ENCODE measurements at places on chromosomes 5 and 9.

GRCh38 chr5:116912221-116912620 is 337.6 kb upstream of the SEMA6A start:
- no peak for DNase-seq

DNA sequence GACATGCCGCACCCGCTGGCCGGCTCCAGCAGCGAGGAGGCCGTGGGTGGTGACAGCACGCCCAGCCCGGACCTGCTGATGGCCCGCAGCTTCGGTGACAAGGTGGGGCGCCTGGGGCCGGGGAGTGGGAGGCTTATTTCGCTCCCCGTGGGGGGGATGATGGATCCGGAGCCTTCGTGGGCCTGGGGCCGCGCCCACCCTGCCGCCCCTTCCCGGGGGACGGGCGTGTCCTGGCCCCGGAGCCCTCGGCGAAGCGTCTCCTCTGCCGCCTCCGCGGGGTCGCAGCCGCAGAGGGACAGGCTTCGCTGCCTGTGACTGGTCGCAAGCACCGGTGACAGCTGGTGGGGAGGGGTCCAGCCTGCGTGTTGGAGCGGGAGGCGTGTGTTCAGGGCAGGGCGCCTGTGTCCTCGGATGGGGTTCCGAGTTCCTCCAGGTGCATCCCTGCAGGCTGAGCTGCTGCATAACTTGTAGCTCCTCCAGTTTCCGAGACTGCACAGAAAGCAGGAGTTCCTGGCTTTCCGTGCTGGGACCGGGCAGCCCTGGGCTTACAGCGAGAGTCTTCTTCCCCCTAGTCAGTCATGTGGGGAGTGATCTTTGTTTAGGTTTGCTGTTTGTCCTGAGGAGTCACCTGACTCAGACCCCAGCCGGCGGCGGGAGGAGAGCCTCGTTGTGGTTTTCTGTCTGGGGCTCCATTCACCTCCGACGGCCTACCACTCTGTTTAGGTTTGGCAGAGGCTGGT is 666 bp downstream of the SNX30 start:
- peak; percentile 54 for DNase-seq

DNA sequence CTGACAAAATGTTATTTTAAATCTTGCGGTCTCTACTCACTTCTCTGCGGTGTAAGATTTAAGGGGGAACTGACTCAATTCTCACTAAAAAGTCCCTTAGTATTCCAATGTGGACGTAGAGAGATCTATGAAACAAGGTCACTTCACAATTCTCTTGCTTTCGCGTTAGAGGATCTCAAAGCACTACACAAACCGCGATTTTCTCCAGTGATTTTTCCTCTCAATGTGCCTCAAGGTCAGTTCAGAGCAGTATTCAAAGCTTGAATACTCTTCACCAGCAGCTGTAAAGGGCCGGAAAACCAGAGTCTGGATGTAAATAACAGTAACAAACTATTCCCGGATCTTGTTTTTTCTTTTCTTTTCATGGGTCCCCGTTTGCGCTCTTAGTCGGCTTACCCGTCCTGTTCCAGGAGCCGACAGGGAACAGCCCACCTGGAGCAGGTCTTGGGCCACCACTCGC is 128.2 kb downstream of the TMEM161B start:
- DNase-seq, result no peak

- no peak for DNase-seq
Measured at GRCh38 chr5:62581836-62582597, 3.4 kb downstream of the LRRC70 start.

- peak; percentile 53 for DNase-seq
Measured at GRCh38 chr9:132411091-132411508, 1.1 kb downstream of the CFAP77 start.

- no peak for DNase-seq
Measured at GRCh38 chr5:133991171-133991910, 13.4 kb downstream of the VDAC1 start.

DNA sequence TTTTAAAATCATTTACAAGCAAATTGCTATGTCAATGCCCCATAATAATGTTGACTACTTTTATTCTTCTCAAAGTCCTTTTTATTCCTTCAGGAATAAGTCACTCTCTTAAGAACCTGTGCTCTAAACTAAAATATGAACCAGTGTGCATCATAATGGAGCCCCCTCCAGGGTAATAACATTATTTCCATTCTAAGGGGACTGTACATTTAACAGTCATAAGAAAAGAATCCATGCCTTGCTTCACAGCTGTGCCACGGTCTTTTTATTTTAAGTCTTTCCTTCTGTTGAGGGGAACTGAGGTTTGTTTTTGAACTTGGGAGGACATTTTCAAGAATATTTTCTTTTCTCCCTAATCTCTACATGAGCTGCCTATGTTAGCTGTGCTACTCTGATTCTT is 297.6 kb downstream of the MAN2A1 start:
- DNase-seq, result peak; percentile 10

DNA sequence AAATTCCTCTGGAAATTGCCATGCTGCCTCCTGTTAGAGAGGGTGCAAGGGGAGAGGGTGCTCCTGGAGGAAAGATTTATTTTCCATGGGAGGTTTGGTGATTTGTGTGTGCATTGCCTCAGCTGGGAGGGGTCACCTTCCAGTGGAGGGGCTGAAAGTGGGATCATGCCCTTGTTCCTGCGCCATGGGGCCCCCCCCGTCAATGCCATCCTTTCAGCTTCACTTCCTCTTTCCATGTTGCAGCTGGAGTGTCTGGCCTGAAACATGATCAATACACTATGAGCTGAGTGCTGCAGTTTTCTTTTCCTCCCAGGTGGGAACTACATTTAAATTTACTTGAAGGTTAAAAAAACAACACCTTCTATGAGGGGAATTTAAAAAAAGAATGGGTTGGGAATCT is 176.8 kb downstream of the MELK start:
- DNase-seq, result no peak

DNA sequence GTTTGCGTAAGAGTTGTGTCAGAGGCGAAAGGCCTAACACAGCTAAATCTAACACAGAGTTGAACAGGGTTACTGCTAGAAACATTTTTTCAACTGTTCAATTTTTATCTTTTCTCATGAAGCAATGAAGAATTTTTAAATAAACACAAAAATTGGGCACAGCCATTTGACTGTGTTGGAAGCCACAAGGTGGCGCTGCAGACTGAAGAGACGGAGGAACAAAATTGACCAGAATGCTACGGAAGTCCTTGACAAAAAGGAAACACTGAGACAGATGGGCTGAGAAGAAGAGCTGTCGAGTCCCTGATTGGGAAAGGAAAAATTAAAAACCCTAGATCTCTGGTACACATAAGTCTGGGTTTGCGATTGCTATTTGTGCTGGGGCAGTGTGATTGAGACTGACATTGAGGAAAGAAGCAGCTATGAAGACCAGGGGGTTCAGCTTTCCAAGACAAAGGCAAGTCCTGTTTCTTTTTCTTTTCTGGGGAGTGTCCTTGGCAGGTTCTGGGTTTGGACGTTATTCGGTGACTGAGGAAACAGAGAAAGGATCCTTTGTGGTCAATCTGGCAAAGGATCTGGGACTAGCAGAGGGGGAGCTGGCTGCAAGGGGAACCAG is at the start of gene PCDHB9:
PCDHB9 (plus strand) TSS at position 265 of the 616 bp plus-strand sequence; CDS start at position 423, 158 bp downstream.
- peak; percentile 5 for DNase-seq

GRCh38 chr9:69425136-69425801 is 100.3 kb downstream of the ENTREP1 start:
- DNase-seq, result no peak

DNA sequence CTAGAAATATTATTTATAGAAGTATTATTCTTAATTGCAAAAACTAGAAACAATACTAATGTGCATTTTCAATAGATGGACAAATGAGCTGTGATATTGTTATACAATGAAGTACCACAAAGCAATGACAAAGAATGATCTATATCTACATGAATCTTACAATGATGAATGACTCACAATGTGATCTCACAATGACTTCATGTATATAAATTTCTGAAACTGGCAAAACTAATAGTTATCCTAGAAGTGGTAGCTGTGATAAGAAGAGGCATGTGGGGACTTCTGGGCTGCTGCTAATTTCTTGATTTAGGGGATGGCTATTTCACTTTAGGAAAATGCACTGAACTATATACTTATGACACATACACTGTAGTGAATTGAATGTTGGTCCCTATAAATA is 396.0 kb upstream of the ZNF608 start:
- peak; percentile 55 for DNase-seq

- no peak for DNase-seq
Measured at GRCh38 chr9:21976334-21976875, 17.8 kb downstream of the CDKN2A start.

DNA sequence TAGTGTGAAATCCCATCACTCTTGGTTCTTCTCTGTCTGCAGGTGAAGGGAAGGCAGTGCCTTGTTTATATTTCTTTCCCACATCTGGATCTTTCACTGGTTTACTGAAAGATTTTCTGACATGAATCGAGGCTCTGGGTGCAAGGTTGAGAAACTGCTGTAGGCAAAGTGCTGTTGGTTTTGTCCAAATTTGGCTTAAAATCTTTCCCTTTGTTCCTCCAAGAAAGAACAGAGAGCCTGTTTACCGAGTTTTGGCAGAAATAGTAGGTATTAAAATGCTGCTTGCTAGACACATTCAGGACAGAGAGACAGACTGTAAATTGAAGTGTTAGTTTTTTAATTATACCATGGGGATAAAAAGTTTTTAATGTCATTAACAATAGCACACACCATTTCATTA is 21.5 kb downstream of the SKP2 start:
- no peak for DNase-seq

- DNase-seq, result no peak
Measured at GRCh38 chr9:134688661-134689320, 47.2 kb downstream of the COL5A1 start.

DNA sequence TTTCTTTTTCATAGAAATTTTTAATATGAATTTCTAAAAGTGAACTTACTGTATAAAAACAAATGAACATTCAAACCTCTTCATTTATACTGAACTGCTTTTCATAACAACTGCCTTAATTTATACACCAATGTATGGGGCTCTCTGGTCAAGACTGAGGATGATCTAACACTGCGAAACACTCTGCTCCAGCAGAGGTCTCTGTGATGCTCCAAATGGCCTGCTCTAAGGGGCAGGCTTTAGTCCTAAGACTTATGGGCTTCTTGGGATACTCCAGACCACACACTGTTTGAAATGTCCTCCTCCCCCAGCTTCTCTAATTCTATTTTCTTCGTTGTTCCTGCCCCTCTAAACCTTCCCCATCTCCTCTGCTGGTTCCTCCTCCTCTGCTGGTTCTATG is 58.5 kb downstream of the LIFR start:
- peak; percentile 53 for DNase-seq

- no peak for DNase-seq
Measured at GRCh38 chr5:175692235-175692995, 34.5 kb downstream of the HRH2 start.

DNA sequence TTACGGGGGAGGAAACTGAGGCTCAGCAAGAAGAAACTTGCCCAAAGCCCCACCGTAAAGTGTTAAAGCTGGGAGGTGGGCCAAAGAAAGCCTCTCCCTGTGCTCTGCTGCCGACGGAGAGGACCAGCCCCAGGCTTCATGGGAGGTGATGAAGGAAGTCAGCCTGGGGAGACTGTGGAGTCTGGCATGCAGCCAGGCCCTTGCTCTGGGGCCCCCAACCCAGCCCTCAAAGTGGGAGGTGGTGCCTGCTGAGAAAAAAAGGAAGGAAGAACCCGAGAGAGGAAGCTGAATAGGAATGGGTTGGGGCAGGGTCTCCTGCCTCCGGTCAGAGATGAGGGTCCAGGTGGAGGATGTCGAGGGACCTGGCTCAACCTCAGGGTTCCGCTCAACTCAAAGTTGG is 3.8 kb downstream of the RNF44 start:
- no peak for DNase-seq

DNA sequence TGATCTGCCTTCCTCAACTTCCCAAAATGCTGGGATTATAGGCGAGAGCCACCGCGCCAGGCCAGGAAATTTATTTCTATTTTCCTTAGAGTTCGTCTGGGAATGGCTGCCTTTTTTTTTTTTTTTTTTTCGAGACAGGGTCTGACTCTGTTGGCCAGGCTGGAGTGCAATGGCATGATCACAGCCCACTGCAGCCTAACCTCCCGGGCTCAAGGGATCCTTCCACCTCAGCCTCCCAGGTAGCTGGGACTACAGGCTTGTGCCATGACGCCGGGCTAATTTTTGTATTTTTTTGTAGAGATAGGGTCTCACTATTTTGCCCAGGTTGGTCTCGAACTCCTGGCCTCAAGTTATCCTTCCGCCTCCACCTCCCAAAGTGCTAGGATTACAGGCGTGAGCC is 888 bp upstream of the LAMC3 start:
- no peak for DNase-seq

- no peak for DNase-seq
Measured at GRCh38 chr5:75243100-75243499, 6.4 kb upstream of the ANKRD31 start.

GRCh38 chr5:96023518-96023917 is 61.9 kb upstream of the ELL2 start:
- DNase-seq, result peak; percentile 33

GRCh38 chr5:126443374-126443851 is 20.2 kb downstream of the GRAMD2B start:
- DNase-seq, result no peak

DNA sequence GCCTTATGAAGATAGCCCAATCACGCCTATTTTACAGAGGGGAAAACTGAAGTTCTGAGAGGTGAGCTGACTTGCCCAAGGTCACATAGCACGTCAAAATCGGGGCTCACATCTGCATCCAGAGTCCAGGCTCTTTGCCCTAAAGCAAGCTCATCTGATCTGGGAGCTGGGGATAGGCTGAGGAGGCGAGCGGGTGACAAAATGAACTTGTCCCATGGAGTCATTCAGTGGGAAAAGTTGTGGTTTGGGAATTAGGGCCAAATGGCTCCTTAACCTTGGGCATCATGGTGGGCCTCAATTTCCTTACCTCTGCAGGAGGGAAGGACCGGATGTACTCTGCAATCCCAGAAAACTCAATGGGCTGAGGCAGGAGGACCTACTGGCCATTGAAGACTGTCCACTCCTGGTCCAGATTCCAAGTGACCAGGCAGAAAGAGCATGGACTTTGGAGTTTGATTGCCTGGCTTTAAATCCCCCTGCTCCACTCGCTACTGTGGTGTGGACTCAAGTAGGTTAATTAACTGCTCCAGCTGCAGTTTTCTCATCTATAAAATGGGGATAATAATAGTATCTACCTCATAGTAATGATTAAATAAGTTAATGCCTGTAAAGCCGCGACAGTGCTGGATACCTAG is 160.4 kb downstream of the RGS3 start:
- no peak for DNase-seq

GRCh38 chr5:179806250-179807048 is at the start of gene MGAT4B:
TSS of gene MGAT4B (minus strand) at chr5:179806866. CDS start at chr5:179806583, 283 bp downstream.
- peak; percentile 94 for DNase-seq
